Stimulated activated CD4-positive, alpha-beta T cell treated with anti-CD3 and anti-CD28 coated beads, TNF-alpha, amount 100 ng/mL, for 1 hour (primary cell): ENCODE measurements at places on chromosomes 7 and 10.

DNA sequence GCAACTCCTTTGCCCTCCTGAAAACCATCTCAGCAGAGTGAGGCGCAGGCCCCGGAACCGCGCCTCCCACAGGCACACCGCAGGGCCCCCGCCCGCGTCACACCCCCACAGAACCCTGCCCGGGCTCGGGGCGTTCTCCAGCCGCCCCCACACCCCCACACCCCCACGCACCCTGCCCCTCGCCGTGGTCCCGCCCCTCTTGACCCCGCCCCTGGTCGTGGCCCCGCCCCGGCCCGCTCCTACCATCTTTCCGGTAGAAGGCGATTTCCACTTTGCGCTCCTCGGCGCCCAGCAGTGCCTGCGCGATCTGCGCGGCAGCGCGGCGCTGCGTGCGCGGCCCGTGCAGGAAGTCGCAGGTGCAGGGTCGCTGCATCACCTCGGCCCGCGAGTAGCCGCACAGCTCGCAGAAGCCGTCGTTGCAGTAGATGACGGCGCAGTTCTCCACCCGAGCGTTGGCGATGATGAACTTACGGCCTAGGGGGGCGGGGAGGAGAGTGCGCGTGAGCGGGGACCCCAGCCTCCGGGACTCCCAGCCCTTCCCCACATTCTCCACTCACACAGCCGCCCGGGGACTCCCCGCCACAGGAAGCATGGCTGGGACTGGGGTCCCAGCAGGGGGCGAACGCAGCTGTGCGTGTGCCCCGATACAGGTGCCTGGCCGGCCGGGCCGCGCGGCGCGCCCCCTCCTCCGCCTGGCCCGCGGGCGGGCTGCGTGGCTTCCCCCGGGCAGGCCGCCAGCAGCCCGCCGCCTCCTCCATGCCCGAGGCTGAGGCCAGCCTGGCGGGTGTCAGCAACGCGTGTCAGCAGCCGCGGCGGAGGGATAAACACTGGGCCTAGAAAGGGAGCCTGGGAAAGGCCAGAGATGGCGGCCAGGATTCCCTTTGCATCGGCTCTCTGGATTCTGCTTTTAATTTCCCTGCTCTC is 3.4 kb downstream of the KCNH2 start:
- DNase-seq, result peak; percentile 68

GRCh38 chr7:11625669-11626068 is 206.3 kb downstream of the THSD7A start:
- DNase-seq, result no peak

- DNase-seq, result no peak
Measured at GRCh38 chr7:122380992-122381391, 76.4 kb upstream of the FEZF1 start.

DNA sequence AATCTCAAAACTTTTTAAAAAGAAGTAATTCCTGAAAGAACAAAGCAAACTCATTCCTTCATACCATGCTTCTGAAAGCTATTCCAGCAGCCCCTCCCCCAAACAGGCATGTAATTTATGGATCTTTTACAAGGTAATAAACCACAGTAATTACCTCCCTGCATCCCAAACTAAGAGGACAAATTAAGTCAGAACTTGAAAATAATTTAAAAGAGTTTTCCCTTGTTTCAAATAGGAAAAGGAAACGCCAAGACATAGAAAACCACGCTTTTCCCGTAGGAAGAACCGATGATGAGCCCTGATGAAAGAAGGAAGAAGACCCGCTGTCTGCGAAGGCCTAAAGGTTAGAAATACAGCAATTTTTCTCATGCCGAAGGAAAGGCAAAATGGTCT is 8.9 kb downstream of the HOXA4 start:
- DNase-seq, result no peak

DNA sequence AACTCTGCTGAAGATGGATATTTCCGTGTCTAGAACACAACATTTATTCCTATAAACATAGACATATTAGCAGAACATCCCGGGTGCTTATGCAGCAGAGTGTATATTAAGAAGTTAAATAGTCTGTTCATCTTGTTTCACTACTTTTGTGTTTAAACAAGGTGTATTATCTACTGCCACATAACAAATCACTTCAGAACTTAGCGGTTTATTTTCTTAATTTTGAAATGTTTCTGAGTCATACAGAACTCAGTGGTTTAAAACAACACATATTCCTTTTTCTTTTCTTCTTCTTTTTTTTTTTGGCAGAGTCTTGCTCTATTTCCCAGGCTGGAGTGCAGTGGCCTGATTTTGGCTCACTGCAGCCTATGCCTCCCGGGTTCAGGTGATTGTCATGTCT is 25.8 kb downstream of the DENND10 start:
- DNase-seq, result no peak

DNA sequence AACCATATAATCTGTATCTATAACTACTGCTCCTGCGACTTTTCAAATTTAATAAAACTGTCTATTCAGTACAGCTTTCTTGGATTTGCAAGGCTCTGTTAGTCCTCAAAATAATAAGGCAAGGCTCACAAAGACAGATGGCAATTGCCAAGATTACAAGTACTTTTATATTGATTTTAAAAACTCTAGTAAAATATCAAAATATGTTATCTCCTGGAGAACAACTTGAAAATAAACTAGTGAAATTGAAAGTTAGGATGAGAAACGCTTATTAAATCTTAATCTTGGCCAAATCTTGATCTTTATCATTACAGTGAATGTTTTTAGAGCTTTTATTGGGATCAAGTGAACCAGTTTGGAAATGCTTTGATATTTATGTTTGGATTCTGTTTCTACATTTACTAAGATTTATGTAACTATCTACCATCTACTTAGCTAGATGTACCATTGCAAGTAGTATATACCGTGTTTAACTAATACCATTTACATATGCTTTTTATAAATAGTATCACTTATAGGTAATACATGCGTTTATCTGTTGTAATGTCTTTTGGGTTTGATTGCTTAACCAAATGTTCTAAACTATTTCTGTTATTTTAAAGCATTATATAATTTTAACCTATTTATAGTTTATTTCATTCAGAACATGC is 70.0 kb downstream of the CABCOCO1 start:
- DNase-seq, result no peak

- DNase-seq, result no peak
Measured at GRCh38 chr10:58998924-58999713, 177.3 kb upstream of the PHYHIPL start.

GRCh38 chr10:133278577-133279265 is 2.1 kb upstream of the ADAM8 start:
- DNase-seq, result no peak

DNA sequence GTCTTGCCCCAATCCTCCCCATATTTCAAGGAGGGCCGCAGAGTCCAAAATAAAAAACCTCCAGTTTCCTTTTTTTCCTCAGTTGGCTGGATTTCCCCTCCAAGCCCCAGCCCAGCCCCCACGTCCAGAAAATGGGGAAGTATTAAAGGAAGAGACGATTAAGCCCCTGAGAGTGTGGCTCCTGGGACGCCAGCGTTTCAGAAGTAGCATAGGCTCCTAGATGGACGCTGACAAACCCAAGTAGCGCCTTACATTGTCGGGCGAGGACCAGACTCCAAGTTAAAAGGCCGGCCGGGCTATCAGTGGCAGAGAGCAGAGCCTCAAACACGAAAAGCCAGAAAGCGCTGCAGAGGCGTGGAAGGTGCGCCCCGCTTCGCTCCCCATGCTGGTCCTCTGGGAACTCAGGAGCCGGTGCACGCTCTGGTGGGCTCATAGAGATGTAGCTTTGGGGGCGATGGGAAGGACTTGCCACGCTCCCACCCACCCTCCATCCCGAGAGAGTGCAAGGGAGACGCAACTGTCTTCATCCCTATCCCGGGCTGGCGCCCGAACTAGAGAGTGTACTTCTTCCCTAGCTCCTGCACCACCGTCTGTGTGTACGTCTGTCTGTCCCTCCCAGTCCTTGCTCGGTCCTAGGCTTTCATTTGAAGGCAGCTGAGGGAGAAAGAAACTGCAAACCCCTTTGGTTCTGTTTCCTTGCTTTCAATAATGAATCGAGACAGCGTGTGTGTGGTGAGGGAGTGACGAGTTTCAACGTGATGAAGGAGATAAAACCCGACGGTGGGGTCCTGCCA is 6.3 kb upstream of the EMX2 start:
- DNase-seq, result no peak

- DNase-seq, result no peak
Measured at GRCh38 chr7:91185771-91186170, 78.5 kb upstream of the FZD1 start.

GRCh38 chr7:103119791-103120291 is 29.1 kb downstream of the NAPEPLD start:
- no peak for DNase-seq

DNA sequence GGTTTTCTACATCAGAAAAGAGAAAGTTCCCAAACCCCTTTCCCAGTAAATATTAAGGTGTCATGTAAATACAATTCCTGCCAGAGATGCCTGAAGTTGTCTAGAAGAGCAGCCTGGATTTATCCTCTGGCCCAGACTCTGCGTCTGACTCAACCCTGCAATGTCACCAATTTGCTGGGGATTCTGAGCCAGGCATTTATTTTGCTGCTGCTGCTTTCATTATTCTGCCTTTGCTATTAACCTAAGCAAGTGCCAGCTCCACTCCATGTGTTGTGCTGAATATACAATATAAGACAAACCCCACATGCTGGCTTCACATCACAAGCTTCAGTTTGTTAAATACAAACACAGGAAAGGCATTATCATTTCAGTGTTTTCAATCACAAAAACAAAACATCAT is 59.1 kb downstream of the ELAPOR2 start:
- no peak for DNase-seq

GRCh38 chr7:112488264-112488552 is 7.4 kb downstream of the LSMEM1 start:
- DNase-seq, result no peak

GRCh38 chr10:72254813-72255568 is 18.7 kb upstream of the DDIT4 start:
- no peak for DNase-seq

DNA sequence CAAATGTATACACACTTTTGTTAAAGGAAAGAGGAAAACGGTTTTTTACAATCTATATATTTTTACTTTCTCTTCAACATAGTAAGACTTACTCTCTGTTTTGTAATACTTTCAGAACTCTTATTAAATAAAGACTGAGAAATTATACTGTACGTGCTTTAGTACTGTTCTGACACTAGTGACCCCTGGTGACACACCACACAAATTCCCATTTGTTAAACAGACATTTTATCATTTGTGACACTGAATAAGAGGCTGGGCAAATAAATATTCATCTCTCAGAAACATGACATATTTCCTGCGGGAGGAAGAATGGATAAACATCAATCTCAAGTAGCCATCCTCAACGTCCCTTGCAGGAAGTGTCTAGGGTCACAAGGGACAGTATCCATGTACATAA is 68.9 kb upstream of the ZNF33B start:
- no peak for DNase-seq

DNA sequence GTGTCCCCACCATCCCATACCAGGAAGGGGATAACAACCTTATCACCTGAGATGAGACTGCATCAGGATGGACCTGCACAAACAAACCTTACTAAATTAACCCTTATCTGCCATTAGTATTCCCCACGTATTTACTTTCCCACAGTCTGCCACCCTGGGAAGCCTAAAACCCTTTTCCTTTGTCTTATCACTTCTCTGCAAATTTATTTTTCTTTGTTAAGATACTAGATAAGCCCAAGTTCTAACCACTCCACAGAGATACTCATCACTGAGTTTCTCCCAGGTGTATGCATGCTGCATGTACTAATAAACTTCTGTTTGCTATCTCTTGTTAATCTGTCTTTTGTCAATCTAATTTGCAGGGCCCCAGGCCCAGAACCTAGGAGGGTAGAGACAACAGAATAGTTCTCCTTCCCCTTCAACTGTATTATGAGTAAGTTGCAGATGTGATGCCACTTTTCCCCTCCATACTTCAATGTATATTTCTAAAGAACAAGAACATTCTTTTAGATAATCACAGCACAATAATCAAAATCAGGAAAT is 66.0 kb downstream of the ELMO1 start:
- no peak for DNase-seq

DNA sequence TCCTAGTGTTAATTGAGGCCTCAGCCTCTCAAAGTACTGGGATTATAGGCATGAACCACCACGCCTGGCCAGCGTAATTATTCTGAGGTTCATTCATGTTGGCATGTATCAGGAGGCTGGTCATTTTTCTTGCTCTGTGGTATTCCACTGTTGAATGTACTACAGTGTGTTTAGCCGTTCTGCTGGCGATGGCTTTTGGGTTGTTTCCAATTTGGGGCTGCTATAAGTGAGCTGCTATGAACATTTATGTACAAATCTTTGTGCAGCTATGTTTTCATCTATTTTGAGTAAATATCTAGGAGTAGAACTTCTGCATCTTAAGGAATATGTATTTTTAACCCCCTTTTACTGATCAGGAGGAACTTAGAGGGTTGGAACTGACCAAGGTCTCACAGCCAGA is 145.8 kb downstream of the AUTS2 start:
- DNase-seq, result no peak

GRCh38 chr10:48932831-48933664 is 6.6 kb downstream of the LRRC18 start:
- no peak for DNase-seq

DNA sequence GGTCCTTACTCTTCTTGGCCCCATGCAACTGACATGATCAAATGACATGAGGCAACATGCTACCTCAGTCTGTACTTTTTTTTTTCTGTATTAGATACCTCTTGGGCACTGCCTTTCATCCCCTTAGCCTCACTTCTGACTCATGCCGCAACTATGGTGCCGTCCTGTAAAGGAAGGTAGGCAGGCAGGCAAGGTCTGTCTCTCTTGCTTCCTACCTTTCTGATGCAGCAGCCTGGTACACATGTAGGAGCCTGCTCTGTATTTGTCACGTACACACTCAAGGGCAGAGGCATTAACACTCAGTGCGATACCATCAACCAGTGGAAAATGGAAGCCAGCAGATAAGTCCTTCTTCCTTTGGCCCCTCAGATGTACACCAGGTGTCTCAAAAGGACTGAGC is 146.7 kb downstream of the ATE1 start:
- DNase-seq, result no peak

DNA sequence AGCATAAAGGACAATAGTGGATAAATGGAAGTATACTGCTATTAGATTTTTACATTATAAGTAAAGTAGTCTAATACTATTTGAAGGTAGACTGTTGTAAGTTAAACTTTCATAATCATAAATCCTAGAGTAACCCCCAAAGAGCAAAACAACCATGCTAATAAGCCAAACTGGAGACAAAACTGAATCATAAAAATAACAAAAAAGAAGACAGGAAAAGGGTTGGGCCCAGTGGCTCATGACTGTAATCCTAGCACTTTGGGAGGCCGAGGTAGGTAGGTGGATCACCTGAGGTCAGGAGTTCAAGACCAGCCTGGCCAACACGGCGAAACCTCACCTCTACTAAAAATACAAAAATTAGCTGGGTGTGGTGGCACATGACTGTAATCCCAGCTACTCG is 9.7 kb downstream of the CACUL1 start:
- DNase-seq, result no peak

GRCh38 chr10:126314863-126315493 is 73.3 kb downstream of the ADAM12 start:
- no peak for DNase-seq
